ENCODE measurements at places on chromosomes 12 and 14.
A peak's percentile ranks its signal among the peaks of the same experiment; 100 is the strongest.

GRCh38 chr12:79988368-79988767 lies 53.5 kb upstream of the PPP1R12A start:
- no peak for DNase-seq

- no peak for DNase-seq
Observed at GRCh38 chr14:95237121-95237957, 80.0 kb upstream of the DICER1 start.

DNA sequence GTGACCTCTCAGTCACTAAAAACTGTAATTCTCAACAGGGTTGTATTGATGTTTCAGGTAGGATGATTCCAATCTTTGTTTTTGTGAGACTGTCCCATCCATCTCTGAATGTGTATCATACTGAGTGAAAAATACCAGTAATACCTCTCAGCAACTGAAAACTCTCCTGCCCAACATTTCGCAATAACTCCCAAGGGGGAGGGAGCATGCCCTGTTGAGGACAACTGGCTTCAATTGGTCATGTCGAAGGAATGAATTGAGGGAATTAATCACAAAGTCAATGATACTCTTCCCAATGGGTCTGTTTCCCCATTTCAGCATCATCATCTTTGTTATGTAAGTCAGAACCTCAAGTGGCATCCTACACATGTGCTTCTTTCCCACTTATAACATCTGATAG lies 102.4 kb upstream of the E2F7 start:
- no peak for DNase-seq

GRCh38 chr12:82517027-82517426 lies 158.7 kb downstream of the METTL25 start:
- DNase-seq = no peak

DNA sequence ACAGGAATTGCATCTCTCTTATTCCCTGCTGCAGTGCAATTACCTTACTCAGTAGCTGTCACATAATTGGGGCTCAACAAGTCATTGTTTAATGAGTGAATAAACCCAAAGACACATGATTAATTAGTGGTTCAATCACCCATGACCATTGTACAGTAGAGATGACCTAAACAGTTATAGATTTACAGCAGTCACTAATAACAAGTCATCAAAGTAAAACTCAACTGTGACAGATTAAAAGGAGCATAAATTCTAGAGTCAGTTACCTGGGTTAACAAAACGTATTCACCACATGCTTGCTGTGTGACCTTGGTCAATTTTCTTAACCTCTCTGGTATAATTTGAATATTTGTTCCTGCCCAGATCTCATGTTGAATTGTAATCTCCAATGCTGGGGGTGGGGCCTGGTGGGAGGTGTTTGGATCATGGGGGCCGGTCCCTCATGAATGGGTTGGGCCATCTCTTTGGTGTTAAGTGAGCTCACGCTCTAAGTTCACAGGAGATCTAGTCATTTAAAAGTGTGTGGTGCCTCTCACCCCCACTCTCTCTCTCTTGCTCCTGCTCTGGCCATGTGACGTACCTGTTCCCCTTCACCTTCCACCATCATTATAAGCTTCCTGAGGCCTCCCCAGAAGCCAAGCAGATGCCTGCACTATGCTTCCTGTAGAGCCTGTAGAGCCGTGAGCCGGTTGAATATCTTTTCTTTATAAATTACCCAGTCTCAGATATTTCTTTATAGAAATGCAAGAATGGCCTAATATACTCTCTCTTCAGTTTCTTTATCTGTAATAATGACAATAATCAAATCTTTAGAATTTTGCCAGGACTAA lies 141.9 kb upstream of the PLEKHG7 start:
- DNase-seq = no peak

GRCh38 chr12:549476-550082 lies 89.8 kb downstream of the B4GALNT3 start:
- DNase-seq = no peak

DNA sequence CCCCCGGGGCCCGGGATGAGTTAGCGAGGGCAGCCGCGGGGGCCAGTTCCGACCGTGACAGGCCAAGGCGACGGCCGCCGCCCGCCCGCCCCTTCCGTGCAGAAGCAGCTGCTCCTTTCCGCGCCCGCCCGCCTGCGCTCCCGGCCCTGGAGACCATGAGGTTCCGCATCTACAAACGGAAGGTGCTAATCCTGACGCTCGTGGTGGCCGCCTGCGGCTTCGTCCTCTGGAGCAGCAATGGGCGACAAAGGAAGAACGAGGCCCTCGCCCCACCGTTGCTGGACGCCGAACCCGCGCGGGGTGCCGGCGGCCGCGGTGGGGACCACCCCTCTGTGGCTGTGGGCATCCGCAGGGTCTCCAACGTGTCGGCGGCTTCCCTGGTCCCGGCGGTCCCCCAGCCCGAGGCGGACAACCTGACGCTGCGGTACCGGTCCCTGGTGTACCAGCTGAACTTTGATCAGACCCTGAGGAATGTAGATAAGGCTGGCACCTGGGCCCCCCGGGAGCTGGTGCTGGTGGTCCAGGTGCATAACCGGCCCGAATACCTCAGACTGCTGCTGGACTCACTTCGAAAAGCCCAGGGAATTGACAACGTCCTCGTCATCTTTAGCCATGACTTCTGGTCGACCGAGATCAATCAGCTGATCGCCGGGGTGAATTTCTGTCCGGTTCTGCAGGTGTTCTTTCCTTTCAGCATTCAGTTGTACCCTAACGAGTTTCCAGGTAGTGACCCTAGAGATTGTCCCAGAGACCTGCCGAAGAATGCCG lies 699 bp downstream of the MGAT2 start:
- peak; percentile 65 for DNase-seq

DNA sequence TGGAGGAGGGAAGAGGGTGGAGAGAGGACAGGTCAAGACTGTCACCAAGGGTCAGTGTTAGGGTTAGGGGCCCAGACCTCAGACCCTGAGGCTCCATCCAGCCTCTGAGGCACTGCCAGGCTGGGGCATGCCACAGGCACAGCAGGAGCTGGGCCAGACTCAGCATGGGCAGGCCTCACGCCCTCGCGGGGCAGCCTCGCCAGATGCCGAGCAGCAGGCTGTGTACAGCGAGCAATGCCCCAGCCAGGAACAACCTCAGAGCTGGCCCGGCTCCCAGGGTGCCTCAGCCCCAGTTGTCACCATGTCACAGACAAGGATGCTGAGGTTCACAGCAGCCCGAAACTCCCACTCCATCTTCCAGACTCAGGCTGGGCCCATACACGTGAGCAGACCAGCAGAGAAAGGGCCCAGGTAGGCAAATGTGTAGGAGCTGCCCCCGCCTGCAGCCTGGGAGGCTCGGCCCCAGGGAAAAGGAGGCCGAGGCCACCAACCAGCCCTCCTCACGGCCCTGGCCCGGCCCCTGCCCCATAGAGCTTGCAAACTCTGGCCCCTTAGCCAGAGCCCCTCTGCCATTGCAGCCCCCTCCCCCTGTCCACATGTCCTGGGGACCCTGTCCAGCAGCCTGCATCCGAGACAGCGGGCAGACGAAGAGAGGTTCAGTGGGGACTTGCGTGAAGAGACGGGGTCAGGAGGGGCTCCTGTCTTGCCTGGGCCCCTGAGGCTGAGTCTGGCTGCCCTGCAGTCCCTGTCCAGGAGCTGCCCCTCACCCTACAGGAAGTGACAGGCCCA lies 7.5 kb downstream of the C14orf180 start:
- no peak for DNase-seq

DNA sequence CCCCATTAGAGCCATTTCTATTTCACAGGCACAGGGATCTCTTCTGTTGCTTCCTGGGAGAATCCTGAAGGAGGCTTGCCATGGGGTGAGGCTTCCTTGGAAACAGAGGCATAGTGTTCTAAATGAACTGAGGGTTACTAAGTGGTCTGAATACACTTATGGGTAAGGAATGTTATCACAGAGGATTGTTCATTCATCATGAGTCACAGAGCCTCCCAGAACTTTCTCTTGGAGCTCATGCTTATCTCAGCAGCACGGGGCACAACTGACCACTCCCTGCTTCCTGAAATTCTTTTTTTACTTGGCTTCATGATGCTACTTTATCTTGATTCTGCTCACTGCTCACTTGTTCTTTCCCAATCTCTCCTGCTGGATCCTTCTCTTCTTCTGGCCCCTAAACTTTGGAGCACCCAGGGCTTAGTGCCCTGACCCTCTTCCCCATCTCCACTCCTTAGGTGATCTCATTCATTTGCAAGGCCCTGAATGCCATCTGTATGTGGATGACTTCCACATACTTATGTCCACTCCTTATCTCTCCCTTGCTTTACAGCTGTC lies 57.9 kb downstream of the ANO6 start:
- no peak for DNase-seq

DNA sequence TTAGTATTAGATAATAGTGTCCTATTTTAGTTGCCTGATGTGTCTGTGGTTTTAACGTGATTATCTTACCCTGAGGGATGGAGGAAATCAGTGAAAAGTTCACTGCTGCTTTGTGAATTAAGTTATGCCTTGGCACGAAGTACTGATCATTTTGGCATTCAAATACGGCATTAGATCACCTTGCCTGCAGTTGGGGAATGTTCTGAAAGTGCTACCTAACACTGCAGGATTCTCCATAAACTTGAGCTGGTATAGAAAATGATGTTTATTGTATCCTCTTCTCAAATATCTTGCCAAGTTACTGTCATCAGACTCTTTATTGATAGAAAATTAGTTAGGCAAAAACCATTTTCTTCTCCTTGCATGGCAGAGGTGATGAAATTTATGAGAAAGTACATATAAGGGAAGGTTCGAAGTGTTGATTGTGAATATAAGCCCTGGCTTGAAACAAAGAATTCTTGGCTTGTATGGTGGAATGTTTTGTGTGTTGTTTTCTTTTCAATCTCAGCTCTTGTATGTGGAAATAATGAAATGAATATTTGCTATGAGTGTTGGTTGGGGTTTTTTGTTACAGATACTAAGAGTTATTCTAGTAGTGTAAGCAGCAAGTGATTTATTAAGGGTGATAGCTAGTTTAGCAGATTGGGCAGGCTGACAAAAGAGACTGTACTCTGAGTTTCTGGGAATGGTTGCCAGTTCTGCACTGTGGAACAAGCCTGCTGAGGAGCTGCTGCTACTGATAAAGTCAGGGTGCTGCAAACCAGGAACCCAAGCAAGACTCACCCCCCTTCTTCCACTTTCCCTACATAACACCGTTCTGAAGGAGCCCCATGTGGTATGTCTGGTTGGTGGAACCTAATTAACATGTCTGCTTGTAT lies 448.3 kb downstream of the PCNX1 start:
- no peak for DNase-seq

GRCh38 chr14:100586403-100587085 lies 673 bp downstream of the BEGAIN start:
- DNase-seq = no peak
